ENCODE measurements at places on chromosomes 1 and 21.
A peak's percentile ranks its signal among the peaks of the same experiment; 100 is the strongest.

DNA sequence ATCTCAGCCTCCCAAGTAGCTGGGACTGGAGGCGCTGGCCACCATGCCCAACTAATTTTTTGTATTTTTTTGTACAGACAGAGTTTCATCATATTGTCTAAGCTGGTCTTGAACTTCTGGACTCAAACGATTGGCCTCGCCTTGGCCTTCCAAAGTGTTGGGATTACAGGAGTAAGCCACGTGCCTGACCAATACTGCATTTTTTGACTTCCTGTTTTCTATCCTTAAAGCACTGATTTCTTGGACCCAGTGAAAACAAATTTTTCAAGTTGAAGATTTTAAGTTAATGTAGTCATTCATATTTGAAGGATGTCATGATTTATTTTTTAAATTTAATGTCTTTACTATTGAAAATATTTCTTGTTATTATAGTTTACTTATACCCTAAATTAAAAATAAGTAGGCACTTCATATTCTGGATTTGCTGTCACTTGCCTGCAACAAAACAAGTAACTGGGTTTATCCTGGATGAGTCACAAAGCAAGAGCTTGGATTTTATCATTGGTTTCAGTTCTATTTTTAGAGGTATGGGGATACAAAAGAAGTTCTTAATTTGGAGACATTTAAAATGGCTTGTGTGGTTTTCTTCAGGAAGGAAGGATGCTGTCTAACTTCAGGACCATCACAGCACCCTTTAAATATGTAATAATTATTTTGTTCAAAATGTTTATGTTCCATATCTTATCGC, 2.2 kb upstream of the VPS45 start:
- peaks cover 24% of the 10 kb centered on the region for H3K4me1 ChIP-seq
- peaks cover 11% of the 10 kb centered on the region for H3K36me3 ChIP-seq
- H3K27ac ChIP-seq: peak overlapping the region; percentile 9
- H3K27me3 ChIP-seq: no peaks in the 10 kb centered on the region
- DNase-seq: no peak

GRCh38 chr1:92975551-92976232, 14.4 kb upstream of the DIPK1A start:
- no peaks in the 10 kb centered on the region for H3K27me3 ChIP-seq
- no peak overlapping the region for H3K27ac ChIP-seq
- no peak overlapping the region for H3K4me3 ChIP-seq
- no peaks in the 10 kb centered on the region for H3K36me3 ChIP-seq
- DNase-seq: no peak

DNA sequence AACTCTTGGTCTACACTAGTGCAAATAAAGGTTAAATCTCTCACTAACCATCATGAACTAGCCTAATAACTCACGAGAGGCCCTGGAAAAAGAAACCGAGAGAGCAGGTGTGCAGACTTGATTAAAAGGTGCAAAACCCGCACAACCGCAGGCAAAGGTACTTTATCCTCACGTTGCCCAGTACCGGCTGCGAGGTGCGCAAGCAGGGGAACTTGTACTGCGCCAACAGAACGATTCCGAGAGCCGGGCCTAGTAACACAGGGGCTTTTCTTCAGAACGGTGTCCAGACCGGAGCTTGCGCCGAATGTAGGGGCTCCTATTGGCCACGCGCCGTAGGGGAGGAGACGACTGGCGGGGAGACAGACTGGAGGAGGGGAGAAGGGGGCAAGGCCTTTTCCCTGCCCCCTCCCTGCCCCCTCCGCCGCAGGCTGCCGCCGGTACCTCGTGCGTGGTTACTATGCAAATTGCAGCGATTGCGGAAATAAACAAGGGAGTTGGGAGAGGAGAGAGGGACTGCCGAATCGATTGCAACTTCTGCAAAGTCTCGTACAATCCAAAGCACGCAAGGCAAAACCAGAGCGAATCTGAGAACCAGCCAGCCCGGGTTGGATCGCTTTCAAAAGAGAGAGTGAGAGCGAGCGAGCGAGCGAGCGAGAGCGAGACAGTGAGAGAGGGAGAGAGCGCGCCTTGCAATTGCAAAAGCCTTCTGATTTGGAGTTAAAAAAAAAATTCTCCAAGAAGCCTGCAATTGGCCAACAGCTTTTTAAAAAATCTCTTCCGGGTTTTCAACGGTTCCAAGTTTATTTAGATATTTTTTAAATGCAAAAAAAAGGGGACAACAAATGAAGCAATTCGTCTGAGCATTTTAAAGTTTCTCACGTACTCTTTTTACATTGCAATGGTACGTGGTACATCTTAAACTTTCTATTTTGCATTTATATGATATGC, 5.4 kb upstream of the NFIA start:
- peak overlapping the region; percentile 88 for H3K27ac ChIP-seq
- peaks cover 10% of the 10 kb centered on the region for H3K27me3 ChIP-seq
- H3K4me3 ChIP-seq: peak overlapping the region; percentile 88
- peak; percentile 91 for DNase-seq
- H3K4me1 ChIP-seq: peaks cover 41% of the 10 kb centered on the region

GRCh38 chr1:162708286-162708685, 76.0 kb downstream of the DDR2 start:
- H3K27ac ChIP-seq: no peak overlapping the region
- peaks cover 10% of the 10 kb centered on the region for H3K36me3 ChIP-seq
- no peak for DNase-seq
- peaks cover 23% of the 10 kb centered on the region for H3K4me1 ChIP-seq

GRCh38 chr1:218025454-218025853, 259.6 kb upstream of the RRP15 start:
- H3K4me1 ChIP-seq: no peaks in the 10 kb centered on the region
- peaks cover 3% of the 10 kb centered on the region for H3K27me3 ChIP-seq
- H3K27ac ChIP-seq: no peak overlapping the region
- DNase-seq: no peak
- H3K4me3 ChIP-seq: no peak overlapping the region

Data from type B pancreatic cell (in vitro differentiated cells).